Activated CD4-positive, alpha-beta T cell treated with anti-CD3 and anti-CD28 coated beads for 36 hours (primary cell): ENCODE measurements at places on chromosomes 2 and 18. TPM values are rescaled to one million over a fixed set of nuclear protein-coding genes. Genes with fewer than 3 reads are reported as not detected.
A peak's percentile ranks its signal among the peaks of the same experiment; 100 is the strongest.

Gene PSMA8
- total RNA-seq: 1.4 TPM

GRCh38 chr2:229543176-229543873 is 171.0 kb downstream of the DNER start:
- H3K4me1 ChIP-seq: no peaks in the 10 kb centered on the region
- H3K36me3 ChIP-seq: no peaks in the 10 kb centered on the region
- H3K27me3 ChIP-seq: peaks cover 12% of the 10 kb centered on the region
- no peak overlapping the region for H3K4me3 ChIP-seq

DNA sequence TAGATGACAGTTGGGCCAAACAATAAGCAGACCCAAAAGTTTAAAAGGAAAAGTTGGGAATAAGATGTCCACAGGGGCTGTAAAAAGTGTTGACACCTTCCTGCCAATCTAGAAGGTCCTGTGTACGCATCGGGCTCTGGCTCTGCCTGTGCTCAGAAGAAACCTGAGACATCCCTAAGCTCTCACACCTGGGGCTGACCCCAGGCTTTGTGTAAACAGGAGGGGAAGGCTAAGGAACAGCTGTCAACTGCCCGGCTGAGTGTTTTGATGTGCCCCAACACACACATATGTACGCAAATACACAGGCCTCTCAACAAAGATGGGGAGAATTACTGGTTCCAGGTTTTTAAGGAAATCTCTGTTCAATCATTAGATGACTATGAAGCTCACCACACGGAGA is 59.5 kb downstream of the TMEM131 start:
- DNase-seq: no peak
- H3K4me1 ChIP-seq: peaks cover 61% of the 10 kb centered on the region
- H3K27ac ChIP-seq: no peak overlapping the region
- no peaks in the 10 kb centered on the region for H3K27me3 ChIP-seq

DNA sequence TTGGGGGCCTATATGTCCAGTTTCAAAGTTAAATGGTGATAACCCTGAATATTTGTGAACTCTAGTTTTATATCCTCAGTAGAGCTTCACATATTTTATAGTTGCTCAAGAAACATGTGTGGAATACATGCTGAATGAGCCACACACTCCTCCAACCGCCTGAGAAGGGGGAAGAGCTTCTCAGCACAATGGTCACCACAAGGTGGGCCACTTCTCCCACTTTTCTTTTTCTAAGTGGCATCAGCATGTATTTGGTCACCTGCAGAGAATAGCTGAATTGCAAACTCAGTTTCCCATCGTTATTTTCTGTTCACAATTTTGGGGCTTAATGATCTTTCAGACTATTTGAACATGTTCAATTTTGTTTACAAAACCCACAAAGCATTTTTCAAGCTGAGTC is 340.5 kb downstream of the PARD3B start:
- H3K27me3 ChIP-seq: no peaks in the 10 kb centered on the region
- H3K4me1 ChIP-seq: peaks cover 17% of the 10 kb centered on the region
- H3K27ac ChIP-seq: no peak overlapping the region
- H3K4me3 ChIP-seq: no peak overlapping the region

GRCh38 chr2:43391201-43391877 is 164.9 kb upstream of the ZFP36L2 start:
- peaks cover 22% of the 10 kb centered on the region for H3K36me3 ChIP-seq
- H3K4me1 ChIP-seq: peaks cover 9% of the 10 kb centered on the region
- H3K27me3 ChIP-seq: no peaks in the 10 kb centered on the region
- no peak overlapping the region for H3K4me3 ChIP-seq
- H3K27ac ChIP-seq: no peak overlapping the region

Gene MROH2A
- total RNA-seq: not detected

DNA sequence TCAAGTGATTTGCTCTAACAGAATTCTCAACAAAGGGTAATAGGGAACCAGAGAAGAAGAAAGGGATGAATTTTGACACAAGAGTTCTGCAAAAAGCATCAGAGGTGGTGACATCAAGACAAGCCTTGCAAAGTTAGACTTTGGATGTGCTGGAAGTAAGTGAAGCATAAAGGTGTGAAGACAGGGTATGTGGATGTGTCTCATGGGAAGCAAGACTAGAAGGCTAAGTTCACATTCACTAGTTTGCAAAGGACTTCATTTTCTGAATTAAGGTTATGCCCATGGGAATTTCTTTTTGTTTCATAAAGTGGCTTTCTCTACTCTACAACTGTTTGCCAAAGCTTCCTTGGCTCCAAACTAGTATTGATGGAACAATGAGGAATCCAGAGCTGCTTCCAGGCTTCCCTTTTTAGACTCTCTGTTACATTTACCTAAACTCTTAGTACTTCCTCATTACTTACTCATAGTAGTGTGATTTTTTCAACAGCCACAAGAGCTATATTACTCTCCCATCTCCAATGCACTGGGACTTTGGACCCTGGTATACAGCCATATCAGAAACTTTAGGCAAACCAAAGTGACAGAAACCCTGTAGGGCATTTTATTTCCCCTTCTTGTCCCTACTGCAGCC is 21.1 kb upstream of the IHH start:
- H3K4me3 ChIP-seq: no peak overlapping the region
- H3K4me1 ChIP-seq: peaks cover 1% of the 10 kb centered on the region
- H3K36me3 ChIP-seq: peaks cover 3% of the 10 kb centered on the region
- no peaks in the 10 kb centered on the region for H3K27me3 ChIP-seq
- H3K27ac ChIP-seq: no peak overlapping the region
- no peak for DNase-seq

- H3K36me3 ChIP-seq: no peaks in the 10 kb centered on the region
- no peaks in the 10 kb centered on the region for H3K4me1 ChIP-seq
- DNase-seq: no peak
- H3K4me3 ChIP-seq: no peak overlapping the region
These were observed 58.7 kb upstream of the LRP1B start for GRCh38 chr2:142189501-142189900.

Gene RAB6C
- total RNA-seq: not detected

Gene ALKAL2
- not detected for total RNA-seq

Gene DIPK1C
- total RNA-seq: not detected

DNA sequence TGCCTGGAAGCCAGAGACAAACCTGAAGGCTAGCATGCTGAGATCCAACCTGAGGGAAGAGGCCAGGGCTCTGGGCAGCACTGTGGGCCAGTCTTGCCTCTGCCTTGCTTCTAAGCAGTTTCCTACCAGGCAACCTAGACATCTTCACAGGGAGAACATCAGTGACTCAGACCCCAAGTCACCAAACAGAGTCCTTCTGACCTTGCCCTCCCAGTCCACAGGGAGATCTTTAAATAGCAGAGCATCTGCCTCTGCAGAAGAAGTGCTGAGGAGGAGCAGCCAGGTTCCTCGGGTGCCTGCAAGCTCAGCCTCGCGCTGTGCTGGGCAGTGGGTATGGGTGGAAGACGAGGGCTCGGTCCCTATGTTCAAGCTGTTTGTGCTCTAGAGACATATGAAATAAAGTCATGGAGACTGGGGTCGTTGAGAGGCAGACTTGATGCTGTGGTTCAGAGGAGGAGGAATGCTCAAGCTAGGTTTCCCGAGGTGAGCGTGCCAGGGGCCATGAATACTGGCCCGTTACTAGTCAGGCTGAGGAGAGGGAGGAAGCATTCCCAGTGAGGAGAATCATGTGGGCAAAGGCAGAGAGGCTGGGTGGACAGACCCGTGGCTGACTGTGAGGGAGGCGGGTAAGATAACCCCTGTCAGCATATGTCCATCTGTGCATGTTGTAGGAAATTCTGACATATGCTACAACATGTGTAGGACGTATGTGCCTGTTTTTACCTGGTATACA is 66.5 kb downstream of the BOLA3 start:
- H3K36me3 ChIP-seq: peaks cover 23% of the 10 kb centered on the region
- H3K4me1 ChIP-seq: no peaks in the 10 kb centered on the region
- no peak for DNase-seq
- no peak overlapping the region for H3K4me3 ChIP-seq
- H3K27ac ChIP-seq: no peak overlapping the region

DNA sequence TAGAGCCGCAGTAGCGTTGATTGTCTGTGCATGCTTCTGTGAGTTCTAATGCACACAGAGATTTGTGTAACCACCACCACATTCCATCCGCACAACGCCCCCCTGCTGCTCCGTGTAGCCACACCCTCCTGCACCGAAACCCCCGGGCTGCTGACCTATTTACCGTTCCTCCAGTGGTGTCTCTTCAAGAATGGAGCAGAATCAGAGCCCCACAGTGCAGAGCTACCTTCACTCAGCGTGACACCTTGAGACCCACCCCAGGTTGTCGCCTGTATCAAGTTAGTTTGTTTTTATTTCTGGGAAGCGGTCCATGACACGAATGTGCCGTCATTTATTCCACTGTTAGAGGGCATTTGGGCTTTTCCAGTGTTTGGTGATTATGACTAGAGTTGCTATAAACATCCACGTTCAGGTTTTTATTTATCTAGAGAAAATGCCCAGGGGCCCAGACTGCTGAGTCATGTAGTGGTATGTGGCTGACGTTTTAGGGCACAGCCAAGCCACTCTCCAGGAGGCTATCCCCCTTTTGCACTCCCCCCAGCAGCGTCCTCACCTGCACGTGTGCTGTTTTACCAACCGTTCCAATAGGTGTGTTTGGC is 266.8 kb downstream of the NDUFA10 start:
- no peaks in the 10 kb centered on the region for H3K36me3 ChIP-seq
- H3K27me3 ChIP-seq: no peaks in the 10 kb centered on the region
- no peak overlapping the region for H3K4me3 ChIP-seq
- no peak for DNase-seq
- no peak overlapping the region for H3K27ac ChIP-seq
- peaks cover 11% of the 10 kb centered on the region for H3K4me1 ChIP-seq

DNA sequence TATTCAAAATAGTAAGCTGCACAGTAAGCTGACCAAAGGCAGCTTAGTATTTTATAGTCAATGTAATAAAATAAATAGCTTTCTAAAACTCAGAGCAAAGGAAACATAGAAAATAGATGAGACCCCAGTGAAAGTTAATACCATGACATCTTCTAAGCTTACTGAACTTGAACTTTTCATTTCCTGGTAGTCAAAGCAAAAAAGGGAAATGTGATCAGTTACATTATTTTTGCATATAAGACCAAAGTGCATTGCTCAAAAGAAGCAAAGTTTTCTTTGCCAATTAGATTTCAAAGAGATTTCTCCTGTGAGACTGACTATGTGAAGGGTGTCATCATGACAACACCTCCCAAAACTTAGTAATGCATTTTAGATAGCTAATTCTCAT is 70.2 kb downstream of the MYO1B start:
- no peak overlapping the region for H3K27ac ChIP-seq
- no peak for DNase-seq
- H3K4me1 ChIP-seq: no peaks in the 10 kb centered on the region
- H3K27me3 ChIP-seq: no peaks in the 10 kb centered on the region
- no peak overlapping the region for H3K4me3 ChIP-seq

Gene MDH1B
- total RNA-seq: 1.3 TPM

Gene TET3
- total RNA-seq: 17.3 TPM

- H3K27me3 ChIP-seq: peaks cover 5% of the 10 kb centered on the region
- no peaks in the 10 kb centered on the region for H3K4me1 ChIP-seq
- no peak for DNase-seq
- H3K27ac ChIP-seq: no peak overlapping the region
- H3K36me3 ChIP-seq: no peaks in the 10 kb centered on the region
- no peak overlapping the region for H3K4me3 ChIP-seq
These were observed 81.0 kb downstream of the VAPA start for GRCh38 chr18:9994701-9995235.

- no peak overlapping the region for H3K27ac ChIP-seq
- H3K36me3 ChIP-seq: no peaks in the 10 kb centered on the region
- H3K4me3 ChIP-seq: no peak overlapping the region
- H3K27me3 ChIP-seq: no peaks in the 10 kb centered on the region
- H3K4me1 ChIP-seq: no peaks in the 10 kb centered on the region
These were observed 82.8 kb downstream of the TMEM17 start for GRCh38 chr2:62423235-62423634.

Gene TTN
- total RNA-seq: 3.1 TPM

GRCh38 chr2:218368621-218369153 is 12.0 kb downstream of the CATIP start:
- no peak overlapping the region for H3K27ac ChIP-seq
- peaks cover 20% of the 10 kb centered on the region for H3K4me1 ChIP-seq
- peak overlapping the region; percentile 72 for H3K4me3 ChIP-seq

DNA sequence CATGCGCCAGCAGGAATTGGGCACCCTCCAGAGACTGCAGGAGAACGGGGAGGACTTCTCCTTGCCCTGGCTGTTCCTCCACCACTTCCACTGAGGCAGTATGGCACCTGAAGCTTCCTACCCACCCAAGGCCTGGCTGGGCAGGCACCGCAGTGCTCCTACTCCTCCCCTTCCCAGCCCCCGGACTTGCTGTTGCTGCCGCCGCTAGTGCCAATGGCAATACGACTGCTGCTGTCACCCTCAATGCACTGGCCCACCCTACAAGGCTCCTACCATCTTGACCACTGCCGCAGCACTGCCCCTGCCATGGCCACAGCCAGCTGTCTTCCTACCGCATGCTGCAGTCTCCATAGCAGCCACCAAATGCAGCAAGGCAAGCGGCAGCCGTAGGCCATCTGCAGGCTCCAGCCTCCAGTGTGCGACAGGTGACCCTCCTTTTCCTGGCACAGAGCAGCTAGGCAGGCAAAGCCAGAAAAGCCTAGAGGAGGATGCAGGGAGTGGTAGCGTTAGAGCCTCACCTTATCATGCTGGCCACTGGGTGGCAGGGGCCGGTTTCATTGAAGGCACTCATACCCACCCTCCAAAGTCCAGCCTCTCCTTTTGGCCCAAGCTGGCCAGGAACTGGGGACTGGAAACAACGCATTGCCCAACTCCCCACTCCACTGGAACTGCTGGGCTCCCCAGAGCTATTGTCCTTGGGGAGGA is 47.4 kb upstream of the ANKRD62 start:
- DNase-seq: no peak
- H3K27me3 ChIP-seq: peaks cover 7% of the 10 kb centered on the region
- no peak overlapping the region for H3K4me3 ChIP-seq
- H3K27ac ChIP-seq: no peak overlapping the region
- H3K4me1 ChIP-seq: peaks cover 22% of the 10 kb centered on the region

DNA sequence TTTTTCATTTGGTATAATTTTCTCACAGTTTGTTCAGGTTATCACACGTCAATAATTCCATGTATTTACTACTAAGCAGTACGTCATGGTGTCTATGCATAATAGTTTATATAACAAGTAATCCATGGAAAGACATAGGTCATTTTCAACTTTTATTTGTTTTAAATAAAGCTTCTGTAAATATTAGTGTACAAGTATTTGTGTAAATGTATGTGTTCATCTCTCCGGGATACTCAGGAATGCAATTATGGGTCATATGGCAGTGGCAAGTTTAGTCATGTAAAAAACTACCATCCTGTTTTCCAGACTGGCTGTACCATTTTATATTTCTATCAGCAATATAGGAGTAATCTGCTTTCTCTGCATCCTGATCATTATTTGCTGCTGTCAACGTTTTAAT is 231.1 kb upstream of the ZNF804A start:
- H3K4me3 ChIP-seq: no peak overlapping the region
- no peaks in the 10 kb centered on the region for H3K27me3 ChIP-seq
- no peak for DNase-seq
- no peaks in the 10 kb centered on the region for H3K36me3 ChIP-seq
- H3K4me1 ChIP-seq: no peaks in the 10 kb centered on the region

Gene BCS1L
- 92.3 TPM for total RNA-seq

GRCh38 chr2:20448246-20448976 is 1.5 kb downstream of the RHOB start:
- no peaks in the 10 kb centered on the region for H3K36me3 ChIP-seq
- H3K4me1 ChIP-seq: no peaks in the 10 kb centered on the region
- peak overlapping the region; percentile 71 for H3K4me3 ChIP-seq
- peaks cover 29% of the 10 kb centered on the region for H3K27me3 ChIP-seq
- no peak overlapping the region for H3K27ac ChIP-seq
